SJSA1 (cell line): ENCODE measurements at places on chromosomes 1 and 21. TPM values are rescaled to one million over a fixed set of nuclear protein-coding genes. Genes with fewer than 3 reads are reported as not detected.

DNA sequence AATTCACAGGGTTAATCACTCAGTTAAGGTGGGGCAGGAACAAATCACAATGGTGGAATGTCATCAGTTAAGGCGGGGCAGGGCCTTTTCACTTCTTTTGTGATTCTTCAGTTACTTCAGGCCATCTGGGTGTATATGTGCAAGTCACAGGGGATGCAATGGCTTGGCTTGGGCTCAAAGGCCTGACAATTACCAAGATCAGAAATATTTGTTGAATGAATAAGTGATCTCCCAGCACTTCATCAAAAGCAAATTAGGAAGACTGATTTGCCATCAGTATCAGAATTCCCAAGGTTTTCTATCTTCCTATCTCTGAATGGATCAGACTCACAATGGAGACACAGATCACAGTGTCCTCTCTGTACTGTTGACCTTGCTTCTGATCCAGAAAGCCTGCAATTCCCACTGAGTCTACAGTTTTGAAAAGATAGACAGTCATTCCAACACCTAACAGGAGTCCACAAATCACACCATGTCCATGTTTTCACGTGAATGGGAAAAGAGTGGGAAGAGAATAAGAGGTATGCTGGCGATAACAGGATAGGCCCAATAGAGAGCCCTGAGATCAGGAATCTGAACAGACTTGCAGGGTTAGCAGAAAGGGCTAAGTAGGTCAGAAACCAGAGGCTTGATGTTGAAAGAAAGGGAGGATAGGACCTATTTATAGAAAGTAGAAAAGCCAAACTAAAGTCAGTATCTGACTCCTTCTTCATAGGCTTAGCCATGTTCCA, 75.3 kb downstream of the KCNK1 start:
- no peak for DNase-seq

SLFNL1 gene
- total RNA-seq, result 0.03 TPM in 1 of 2 replicates, not detected in the other

BSND gene
- total RNA-seq, result not detected in 2 replicates

- DNase-seq, result peak; percentile 45
Observed at GRCh38 chr1:52551507-52552235, 1.2 kb downstream of the TUT4 start.

- no peak for DNase-seq
Observed at GRCh38 chr21:44583800-44584147, 3.4 kb upstream of the KRTAP10-5 start.

- no peak for DNase-seq
Observed at GRCh38 chr1:99018313-99018712, 13.7 kb upstream of the PLPPR5 start.

DNA sequence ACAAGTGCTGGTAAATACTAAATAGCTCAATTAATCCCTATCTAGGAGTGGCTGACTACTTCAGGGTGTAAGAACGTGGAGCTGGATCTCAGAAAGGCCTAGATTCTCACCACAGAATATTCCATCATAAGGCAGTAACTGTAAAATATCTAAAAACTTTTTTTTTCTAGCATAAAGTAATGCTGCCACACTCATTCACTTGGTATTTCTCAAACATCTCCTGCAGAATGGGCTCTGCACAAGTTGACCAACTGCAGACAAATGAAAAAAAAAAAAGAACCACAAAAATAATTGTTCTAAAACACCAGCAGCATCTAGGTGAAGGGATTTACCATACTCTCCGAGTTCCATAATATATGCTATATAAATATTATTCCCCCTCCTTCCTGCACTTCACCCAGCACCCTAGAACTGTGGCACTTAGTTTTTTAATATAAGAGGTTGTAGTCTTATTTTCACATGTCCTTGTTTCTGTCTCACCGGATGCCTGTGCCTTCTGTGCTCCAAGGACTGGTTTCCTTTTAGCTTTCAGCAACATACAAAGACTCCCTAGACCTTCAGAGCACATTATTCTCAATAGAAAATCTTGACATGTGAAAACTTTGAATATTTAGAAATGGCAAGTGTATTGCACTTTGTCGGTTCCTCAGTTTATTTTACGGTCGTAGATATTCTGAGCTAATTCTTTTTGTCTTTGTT, 8.9 kb downstream of the VSIG8 start:
- DNase-seq, result no peak

DNA sequence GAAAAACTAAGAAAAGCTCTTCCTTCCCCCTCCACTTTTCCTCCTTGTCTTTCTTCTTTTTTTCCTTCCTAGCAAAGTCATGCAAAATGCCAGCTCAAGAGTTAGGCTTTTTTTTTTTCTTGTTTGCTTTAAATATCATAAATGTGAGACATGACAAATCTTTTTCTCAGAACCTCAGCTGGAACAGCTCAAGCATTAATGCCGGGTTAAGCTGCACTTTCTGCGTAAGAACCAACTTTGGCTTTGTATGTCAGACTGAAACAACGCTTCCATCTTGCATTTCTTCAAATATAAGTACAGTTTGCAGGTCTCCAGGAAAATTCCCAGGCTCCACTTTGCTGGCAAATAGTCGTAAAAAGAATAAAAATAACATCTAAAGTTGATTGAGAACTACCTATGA, 20.7 kb upstream of the LMO4 start:
- no peak for DNase-seq

DNA sequence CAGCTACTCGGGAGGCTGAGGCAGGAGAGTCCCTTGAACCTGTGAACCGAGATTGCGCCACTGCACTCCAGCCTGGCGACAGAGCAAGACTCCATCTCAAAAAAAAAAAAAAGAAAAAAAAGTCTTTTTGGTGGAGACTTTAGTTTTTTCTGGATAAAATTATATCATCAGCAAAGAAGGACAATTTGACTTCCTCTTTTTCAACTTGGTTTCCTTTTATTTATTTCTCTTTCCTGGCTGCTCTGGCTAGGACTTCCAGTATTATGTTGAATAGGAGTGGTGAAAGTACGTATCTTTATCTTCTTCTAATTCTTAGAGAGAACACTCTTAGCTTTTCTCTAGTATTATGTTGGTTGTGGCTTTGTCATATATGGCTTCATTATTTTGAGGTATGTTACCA, 130.8 kb downstream of the PCBP3 start:
- no peak for DNase-seq

LRRC38 gene
- not detected in 2 replicates for total RNA-seq

- no peak for DNase-seq
Observed at GRCh38 chr21:45876381-45877170, 105.0 kb upstream of the COL6A1 start.

DNA sequence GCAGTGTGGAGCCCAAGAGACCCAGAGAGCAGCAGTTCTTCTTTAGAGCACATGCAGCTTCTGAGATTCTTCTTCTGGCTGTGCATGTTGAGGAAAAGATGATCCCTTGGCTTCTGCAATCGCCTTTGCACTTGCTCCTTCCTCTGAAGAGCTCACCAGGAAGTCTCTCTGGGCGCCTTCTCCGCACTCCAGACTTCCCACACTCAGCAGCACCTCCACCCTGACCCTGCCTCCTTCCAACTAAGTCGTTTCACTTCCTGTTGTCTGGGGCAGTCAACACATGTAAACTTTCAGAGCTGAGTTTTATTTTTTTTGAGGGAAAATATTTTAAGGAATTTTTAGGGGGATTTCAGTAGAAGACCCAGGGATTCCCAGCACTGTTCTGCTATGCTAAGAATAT, 73.4 kb upstream of the F3 start:
- no peak for DNase-seq

HMGCS2 gene
- total RNA-seq, result not detected in 2 replicates

- DNase-seq, result no peak
Observed at GRCh38 chr1:195475568-195475967, 1132.7 kb downstream of the KCNT2 start.

WLS gene
- total RNA-seq, result 18.6 and 26.7 TPM in 2 replicates

DNA sequence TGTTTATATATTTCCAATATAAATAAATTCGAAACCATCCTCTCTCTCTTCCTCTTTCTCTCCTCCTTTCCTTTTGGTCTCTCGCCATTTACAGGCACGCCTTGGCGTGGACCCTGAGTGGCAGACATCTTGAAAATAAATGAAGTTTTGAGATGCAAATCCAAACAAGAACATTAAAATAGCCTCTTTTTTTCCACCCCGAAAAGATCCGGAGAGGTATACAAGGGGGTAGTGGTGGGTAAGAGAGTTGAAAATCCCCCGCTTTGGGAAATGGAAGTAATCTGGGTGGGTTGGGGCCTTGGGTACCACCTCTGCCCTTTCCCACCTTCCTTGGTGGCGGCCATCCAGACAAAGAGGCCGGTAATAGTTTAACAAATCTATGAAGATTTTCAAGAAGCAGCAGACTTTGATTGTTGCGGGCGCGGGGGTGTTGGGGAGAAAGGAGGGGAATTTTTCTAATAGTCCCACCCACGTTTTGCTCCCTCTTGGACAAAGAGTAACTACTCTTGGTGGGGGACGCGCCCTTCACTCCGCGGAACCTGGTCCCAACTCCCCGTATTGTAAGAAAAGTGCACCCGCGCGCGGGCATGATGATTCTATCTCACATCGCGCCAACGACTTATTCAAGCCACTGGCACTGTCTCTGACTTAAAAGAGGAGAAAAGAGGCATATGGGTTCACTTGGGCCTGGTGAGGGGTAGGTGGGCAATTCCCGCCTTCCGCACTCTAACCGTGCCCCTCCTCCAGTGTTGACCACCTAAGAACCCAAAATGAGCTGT, 4.0 kb upstream of the FOXD3 start:
- DNase-seq, result no peak

GRCh38 chr1:160672789-160673695, 26.2 kb upstream of the SLAMF1 start:
- DNase-seq, result no peak

AK5 gene
- total RNA-seq, result 0.60 and 1.4 TPM in 2 replicates

DNA sequence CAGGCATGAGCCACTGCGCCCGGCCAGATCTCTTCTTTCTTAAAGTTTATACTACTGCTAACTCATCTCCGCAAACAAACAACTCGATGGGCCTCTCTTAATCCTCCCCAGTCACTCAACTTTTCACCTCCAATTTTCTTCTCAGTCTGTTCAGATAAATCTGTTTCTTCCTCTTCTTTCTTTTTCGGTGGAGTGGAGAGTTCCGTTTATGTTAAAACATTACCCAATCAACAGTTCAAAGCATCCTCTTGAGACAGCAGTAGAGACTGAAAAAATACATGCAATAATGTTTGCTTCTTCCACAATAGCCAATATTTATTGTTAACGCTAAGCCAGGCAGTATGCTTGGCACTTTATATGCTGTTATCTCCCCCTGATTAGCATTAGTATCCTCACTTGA, 1.4 kb upstream of the ANKRD13C start:
- DNase-seq, result no peak

LGR6 gene
- not detected in 2 replicates for total RNA-seq

DNA sequence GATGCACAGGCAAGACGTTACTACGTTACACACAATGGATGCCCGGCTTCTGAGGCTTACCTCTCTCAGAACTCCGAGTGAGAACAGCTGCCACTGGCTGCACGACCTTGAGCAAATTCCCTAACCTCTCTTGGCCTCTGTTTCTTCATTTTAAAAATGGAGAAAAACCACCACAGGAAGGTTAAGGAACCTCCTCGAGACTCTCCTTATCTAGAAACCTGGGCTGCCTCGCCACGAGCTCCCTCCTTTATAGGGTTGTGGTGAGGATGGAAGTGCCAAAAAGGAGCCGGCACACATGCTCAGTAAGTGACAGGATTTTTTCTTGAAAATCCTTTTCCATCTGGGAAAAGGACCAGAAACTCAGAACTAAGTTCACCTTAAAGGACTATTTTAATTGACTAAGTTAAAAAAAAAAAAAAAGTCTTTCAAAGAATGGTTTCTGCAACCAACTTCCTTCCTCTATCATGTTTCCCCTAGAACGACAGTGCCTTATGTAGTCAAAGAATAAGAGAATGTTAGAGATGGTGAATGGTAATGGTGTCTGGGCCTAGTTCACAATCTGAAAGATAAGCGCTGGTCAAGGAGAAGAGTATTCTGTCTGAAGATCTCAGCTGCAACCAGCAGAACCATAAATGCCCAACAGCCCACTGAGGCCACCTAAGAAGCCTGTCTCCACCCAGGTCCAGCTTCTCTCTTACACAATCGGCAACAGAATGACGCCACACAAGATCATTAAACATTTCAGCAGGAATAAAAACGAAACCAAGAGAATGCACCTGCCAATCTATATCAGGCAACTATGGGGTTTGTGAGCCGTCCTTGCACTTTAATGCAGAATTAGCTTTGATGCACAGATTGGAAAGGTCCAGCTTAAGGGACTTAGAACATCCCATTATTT, 64.9 kb downstream of the SLC45A1 start:
- DNase-seq, result no peak

- DNase-seq, result no peak
Observed at GRCh38 chr21:18449605-18450550, 46.3 kb upstream of the TMPRSS15 start.

DNA sequence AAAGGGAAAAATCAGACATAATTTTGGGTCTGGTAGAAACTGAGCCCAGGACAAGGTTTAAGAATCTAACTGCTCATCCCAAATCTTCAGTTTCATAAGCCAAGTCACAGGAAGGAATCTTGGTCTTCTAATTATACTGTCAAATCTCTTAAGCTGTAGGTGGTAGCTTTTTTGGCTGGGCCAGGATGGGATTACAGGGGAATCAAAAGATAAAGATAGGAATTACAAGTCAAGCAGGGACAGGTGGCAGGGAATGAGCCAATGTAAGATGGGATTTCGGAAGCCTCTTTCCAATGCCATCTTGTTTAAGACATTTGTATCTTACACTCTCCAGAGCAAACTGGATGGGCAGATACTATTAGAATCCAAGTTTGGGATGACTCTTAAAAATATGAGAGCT, 383.5 kb downstream of the KCNH1 start:
- no peak for DNase-seq

GRCh38 chr21:37509802-37510393, 143.3 kb downstream of the DYRK1A start:
- no peak for DNase-seq

DNA sequence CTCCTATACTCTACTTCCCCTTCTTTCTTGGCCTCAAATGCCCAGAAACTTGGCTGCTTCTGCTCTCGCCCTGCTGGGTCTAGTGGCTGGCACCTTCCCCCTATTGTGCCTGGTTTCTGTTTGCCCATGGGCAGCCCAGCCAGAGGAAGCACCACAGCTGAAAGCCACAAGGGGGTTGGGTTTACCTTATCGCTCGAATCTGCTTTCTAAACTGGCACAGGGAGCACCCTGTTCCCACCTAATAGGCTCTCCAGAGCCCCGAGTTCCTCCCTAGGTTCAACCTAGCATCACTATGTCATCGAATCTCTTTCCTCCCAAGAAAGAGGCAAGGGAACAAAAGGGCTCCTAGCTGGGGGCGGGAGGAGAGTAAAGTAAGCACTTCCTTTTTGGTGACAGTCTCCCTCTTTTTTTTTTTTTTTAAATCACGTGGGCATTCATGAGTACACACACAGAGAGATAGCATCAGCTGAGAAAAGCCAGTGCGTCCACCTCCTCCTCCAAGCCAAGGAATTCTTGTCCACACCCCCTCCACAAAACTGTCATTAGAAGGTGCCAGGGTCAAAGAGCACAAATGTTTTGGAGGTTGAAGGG, 72.8 kb downstream of the PLEKHA6 start:
- DNase-seq, result peak; percentile 21

GRCh38 chr1:32500387-32501209, 35.7 kb downstream of the ZBTB8B start:
- DNase-seq, result peak; percentile 46

- DNase-seq, result peak; percentile 69
Observed at GRCh38 chr1:204295671-204296070, 64.1 kb downstream of the PLEKHA6 start.
